ENCODE measurements at places on chromosomes 1 and 21.

DNA sequence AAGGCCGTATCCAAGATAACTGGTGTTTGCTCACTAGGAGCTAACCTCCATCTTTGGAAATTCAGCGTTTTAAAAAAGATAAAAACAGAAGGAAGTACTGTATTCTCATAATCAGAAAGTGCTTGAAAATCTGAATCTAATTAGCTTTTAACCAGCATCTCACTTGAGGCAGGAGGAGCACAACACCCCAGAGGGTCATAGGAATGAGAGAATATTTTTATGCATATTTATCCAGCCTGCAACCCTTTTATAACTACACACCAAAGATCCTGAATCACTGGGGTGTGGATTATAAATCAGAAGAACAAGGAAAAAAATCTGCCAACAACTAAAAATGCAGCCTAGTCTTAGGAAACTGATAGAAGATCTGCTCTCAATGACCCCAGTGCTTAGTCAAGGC is 68.0 kb upstream of the PTCH2 start:
- DNase-seq: no peak

DNA sequence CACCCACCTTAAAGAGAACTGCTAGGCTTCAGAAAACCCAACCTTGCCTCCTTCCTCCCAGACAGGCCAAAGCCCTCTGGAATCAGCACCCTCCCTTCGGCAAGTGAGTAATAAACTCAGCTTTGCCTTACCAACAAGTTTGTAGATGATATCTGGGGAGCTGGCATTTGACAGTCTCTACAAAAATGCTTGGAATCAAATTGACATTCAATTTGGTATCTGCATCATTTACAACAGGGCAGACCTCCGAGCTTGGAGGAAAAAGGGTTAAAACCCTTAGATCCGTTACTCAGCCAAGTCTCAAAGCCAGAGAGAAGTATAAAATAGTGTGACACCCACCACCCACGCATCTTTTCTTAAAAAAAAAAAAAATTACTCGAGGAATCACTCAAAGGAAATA is 149.3 kb upstream of the EDN2 start:
- DNase-seq: no peak

DNA sequence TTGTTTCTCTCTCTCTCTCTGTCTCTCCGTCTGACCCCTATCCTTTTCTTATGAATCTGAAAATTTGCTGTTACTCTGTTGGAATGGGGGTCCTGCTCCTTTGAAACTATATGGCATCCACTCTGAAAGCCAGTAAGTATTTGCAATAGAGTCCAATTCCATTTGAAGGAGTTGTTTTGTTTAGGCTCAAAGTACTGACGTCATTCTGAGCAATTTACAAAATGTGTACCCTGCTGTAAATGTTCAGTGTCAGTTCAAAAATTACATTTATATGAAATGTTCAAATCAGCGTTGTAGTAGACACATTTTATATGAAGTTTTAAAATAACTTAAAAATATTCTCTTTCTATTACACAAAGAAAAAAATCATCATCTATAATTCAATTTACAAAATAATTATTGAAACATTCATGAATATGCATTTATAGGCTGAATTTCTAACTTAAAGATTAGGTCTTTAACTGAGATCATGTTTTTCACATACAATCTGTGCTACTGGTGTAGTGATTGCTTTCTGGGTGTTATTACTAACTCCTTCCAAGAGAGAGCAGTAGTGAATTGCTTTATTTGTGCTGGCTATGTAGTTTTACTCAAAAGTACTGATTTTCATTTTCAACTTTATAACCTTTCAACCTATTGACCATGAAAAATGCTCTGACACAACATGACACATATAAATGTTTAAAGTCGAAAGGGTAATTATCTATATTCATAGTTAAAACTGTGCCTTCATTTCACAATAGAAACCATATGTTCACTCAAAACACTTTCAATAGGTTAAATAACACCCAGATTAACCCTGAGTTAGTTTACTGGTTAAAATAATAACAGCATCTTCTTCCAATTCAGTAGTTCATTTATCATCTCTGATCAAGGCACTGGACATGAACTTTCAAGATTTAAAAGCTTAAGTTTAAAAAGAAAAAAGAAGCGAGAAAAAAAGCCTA is 253.1 kb upstream of the ADGRL4 start:
- DNase-seq: peak; percentile 61

DNA sequence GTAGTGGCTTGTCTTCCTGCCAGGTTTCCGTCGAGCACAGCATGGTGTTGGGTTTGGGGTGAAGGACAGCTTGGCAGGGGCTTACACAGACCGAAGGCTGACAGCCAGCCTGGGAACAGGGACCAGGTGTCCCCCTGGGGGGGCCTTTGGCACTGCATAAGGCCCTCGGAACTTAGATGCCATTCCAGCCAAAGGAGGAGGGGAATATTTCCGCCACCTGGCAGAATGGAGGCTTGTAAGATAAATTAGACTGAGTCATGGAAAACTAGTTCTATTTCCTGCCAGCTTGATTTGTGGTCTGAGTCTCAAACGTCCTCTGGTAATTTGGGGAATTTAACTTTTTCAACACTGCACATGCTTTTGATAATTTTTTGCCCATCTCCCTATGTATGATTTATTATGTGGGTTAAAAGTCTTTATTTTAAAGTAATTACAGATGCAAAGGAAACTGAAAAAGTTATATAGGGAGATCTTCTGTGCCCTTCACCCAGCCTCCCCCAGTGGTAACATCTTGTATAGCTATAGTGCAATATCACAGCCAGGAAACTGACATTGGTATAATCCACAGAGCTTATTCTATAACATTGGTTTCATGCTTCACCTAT is 11.5 kb upstream of the TMEM51 start:
- DNase-seq: no peak

DNA sequence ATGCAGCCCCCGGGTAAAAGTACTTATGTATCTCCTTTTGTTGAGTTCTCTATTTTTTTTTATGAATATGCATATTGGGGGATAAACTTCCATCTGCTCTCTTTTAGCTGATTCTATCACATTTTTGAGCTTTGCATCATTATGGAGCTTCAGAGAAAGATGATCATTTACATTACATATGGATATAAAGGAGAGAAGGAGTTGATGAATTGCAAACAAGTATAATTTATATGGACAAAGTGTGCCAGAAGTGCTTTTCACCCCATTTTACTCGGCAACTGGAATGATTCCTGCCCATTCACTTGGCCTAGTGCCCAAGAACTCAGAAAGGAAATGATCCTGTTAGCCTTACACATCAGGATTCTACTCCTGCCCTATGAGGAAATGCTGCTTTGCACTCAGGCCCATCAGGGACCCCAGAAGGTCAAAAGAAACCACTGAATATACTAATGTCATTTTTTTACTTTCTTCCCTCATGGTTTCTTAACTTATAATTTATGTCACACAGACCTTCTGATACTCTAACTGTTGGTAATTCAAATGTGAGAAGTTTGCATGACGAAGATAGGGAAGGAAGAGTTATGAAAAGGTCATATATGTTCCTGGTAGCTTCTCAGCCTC is 65.6 kb downstream of the SAMSN1 start:
- no peak for DNase-seq

DNA sequence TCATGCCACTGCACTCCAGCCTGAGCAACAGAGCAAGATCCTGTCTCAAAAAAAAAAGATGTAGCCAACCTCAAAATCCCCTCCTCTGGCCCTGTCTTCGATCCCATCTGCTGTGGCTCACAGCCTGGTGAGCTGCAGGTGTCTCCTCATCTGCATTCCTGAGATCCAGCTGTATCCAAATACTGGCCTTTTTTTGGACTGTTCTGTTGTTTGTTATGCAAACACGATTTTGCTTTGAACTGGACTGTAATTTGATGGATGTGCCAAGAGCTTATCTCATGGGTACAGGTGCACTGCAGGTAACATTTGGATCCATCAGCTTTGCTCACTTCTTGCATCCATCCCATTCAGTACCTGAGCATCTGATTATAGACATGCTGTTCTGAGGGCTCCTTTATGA is 14.1 kb upstream of the FAM43B start:
- no peak for DNase-seq

GRCh38 chr1:906600-907420 is 16.9 kb upstream of the SAMD11 start:
- peak; percentile 33 for DNase-seq

DNA sequence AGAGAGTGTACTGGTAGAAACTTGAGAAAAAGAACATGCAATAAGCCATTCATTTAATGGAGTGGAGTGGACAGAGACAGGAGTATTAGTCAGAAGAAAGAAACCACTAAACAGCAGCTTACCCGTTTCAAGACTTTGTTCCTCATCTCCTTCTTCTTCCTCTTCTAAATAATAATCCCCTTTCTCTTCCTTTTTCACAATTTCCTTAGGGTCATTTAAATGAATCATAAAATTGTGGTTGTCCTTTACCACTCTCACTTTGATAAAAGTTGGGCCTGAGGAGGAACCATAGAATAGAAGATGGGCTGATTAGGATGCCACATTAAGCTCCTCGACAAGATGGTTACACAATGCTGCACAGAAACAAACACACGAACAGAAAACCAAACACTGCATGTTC is 109.6 kb downstream of the WDR3 start:
- no peak for DNase-seq

DNA sequence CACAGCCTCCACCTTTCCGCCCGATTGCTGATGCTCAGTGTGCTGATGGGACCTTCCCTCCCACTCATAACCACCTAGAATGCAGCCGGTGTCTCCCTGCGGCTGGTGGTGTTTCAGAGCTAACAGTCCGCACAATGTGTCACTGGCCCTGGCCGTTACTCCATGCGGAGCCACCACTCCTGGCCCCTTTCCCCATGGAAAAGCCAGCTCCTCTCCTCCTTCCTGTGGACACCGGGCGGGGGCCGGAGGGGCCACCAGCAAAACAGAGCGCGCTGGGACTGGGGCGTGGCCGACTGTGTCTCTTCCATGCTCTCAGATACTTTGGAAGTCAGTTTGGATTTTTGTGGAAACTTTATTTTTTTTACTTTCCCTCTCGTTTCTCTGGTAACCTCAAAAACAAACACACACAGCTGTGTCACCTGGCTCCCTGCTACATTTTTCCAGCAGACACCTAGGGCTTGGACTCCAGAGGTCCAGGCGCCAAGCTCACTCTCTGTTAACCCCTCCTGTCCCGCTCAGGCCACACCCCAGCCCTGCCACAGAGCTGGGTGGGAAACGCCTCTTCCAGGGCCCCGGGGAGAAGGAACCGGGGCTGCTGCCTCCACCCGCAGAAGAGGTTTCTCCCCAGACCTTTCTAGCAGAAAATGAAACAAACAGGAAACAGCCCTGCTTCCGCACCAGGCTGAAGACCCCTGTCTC is 32.5 kb upstream of the COL6A2 start:
- peak; percentile 73 for DNase-seq

- peak; percentile 76 for DNase-seq
Measured at GRCh38 chr21:31557421-31558188, 101.9 kb upstream of the SOD1 start.

DNA sequence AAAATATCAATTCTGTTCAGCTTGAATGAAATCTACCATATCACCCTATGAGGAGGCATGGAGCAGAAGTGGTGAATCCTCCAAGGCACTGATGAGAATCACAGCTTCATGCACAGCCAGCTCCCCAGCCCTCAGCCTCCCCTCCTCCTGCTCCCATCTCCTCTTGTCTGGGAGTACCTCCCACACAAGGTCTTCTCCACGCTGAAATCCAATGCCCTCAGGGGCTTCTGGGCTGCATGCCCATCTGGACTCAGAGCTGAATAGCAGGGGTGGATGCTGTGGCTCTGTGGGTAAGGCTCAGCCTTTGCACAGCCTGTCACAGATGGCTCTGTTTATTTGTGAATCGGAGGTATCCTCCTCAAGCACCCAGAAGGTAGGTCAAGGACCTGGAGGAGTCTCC is 48.6 kb downstream of the KCNC4 start:
- DNase-seq: peak; percentile 33

DNA sequence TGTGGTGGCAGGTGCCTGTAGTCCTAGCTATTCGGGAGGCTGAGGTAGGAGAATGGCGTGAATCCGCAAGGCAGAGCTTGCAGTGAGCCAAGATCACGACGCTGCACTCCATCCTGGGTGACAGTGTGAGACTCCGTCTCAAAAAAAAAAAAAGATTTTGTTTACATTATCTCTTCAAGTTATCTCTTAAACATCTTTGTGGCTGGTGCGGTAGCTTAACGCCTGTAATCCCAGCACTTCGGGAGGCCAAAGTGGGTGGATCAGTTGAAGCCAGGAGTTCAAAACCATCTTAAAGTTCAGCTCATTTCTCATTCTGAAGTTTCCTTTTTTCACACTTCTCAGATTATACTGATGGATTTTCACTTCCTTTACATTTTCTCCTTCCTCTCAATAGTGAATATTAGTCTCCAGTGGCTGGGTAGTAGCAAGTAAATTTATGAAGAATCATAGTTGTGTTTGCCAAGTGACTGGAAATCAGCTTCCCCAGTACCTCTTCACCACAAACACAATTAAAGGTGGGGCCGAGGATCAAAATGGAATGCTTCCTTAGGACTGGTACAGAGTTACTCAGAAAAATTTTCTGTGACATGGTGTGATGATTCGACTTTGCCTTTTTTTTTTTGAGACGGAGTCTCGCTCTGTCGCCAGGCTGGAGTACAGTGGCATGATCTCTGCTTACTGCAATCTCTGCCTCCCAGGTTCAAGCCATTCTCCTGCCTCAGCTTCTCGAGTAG is 13.8 kb downstream of the PIP5K1A start:
- DNase-seq: no peak

DNA sequence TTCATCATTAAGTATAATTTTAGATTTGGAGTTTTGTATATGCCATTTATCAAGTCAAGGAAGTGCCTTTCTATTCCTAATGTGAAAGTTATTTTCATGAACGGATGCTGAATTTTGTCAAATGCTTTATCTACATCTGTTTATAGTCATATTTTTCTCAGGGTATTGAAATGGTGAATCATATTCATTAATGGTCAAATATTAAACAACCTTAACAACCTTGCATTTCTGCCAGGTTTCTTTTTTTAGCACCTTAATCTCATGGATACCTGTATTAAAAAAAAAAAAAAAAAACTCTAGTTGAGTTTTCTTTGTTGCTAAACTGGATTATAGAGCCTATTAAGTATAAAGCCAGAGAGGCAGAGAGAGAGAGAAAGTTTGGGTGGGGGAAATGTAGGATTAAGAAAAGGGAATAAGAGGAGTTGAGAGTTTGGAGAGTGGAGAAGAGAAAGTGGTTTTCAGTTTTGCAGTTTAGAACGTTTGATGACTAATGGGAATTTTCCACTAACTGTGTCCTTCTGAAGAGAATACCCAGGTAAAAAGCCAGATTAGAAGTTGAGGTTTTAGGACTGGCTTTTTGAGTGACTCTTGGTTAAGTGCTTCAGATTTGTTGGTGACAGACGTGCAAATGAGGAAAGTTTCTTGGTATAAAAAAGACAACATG is 305.0 kb downstream of the HLX start:
- no peak for DNase-seq

GRCh38 chr1:212968368-212968863 is 18.1 kb downstream of the VASH2 start:
- peak; percentile 84 for DNase-seq

DNA sequence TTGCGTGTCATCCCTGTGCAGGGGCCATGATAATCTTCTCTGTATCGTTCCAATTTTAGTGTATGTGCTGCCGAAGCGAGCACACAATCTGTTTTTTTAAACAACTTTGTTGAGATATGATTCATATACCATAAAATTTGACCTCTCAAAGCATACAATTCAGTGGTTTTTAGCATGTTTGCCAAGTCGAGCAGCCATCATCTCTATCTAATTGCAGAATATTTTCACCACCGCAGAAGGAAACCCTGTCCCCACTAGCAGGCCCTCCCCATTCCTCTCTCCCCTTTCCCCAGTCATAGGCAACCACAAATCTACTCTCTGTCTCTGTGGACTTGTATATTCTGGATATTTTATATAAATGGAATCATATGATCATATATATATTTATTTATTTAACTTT is 78.7 kb upstream of the TINAGL1 start:
- DNase-seq: no peak

Measured in eye (tissue), 1 donor.